ENCODE measurements at places on chromosomes 4 and X.

DNA sequence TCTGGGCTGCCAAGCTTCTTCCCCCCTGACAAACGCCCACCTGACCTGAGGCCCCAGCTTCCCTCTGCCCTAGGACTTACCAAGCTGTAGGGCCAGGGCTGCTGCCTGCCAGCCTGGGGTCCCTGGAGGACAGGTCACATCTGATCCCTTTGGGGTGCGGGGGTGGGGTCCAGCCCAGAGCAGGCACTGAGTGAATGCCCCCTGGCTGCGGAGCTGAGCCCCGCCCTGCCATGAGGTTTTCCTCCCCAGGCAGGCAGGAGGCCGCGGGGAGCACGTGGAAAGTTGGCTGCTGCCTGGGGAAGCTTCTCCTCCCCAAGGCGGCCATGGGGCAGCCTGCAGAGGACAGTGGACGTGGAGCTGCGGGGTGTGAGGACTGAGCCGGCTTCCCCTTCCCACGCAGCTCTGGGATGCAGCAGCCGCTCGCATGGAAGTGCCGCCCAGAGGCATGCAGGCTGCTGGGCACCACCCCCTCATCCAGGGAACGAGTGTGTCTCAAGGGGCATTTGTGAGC is 37.0 kb downstream of the HTRA3 start:
- DNase-seq: no peak

DNA sequence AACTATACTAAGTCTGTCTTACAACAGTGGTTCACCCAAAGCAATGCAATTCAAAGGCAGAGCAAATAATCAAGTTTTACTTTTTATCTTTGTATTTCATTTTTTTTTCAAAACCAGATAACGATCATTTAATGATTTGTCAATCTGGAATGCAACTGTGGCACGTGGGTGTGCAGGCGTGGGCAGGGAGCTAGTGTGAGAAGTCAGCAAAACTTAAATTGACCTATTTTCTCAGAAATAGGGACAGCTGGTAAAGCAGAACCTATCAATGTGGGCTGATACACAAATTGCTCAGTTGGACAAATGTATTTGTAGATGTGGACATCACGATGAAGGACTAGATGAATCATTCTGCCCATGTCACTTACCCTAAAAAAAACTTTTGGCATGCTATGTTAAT is 105.6 kb downstream of the CBLL2 start:
- no peak for DNase-seq

DNA sequence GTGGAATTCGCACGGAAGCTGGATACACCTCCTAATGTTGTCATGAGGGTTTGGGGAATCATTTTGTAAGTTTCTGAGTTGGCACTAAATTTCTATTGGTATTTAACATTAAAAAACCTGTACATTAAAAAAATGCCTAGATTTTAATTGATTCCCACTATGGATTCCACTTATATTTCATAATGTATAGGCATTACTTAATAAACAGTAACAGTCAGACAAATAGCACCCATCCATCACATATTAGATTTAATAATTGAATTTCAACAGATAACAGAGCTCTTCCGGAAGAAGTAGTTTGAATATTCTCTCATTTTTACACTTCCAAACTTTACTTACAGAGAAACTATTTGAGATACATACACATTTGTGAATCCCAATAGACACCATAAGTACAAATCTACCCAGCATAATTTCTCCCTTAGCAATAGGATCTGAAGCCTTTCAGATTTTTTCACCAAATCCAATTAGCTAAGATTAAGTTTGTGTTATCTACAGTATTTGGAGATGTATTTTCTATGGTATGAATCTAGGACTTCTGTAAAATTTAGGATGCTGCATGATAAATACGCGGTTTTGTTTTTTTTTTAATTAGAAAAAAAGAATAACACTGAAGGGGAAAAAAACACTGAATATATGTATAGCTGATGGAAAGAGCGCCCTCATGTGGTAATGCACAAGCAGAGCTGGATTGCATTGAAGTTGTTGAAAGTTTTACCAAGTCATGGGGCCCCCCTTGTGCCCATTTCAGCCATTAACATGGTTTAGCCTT is 12.2 kb upstream of the ODAM start:
- no peak for DNase-seq

DNA sequence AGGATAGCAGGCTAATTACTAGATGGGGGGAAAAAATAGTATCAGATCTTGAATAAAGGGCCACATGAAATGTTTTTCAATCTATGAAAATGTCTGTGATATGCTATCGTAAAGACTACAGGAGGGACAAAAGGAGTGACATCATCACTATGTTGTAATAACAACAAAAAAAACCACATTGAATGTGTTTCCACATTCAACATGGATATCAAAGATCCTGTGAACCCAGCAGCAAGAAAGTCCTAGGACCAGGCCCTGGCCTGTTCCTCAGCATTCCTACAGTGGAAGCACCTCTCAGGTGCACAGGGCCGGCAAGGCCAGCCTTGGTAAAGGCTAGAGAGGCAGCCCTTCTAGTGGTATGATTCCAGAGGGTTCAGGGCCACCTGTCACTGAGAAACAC is 118.3 kb downstream of the RELL1 start:
- DNase-seq: no peak

GRCh38 chr4:47167081-47168035 is 136.0 kb downstream of the GABRB1 start:
- DNase-seq: no peak

DNA sequence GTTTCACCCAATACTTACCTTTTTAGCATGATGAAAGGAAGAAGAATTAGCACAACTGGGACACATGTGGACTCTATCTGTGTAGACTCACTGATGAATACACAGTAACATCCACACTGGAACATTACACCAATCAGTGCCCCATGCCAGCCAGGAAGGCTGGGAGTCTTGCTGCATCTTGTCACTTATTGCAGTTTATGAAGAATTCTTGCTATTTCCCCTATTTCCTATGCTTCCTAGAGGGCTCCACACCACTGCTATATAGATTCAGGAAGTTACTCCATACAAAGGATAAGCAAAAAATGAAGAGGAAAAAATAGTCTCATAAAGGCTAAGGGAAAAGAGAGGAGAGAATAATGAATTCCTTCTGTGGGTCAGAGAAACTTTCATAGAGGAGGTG is 201.0 kb downstream of the CAMK2D start:
- DNase-seq: no peak

- DNase-seq: no peak
Measured at GRCh38 chrX:101550751-101551379, 518 bp downstream of the ARMCX1 start.

GRCh38 chr4:48681856-48682255 is 98.2 kb downstream of the FRYL start:
- no peak for DNase-seq

DNA sequence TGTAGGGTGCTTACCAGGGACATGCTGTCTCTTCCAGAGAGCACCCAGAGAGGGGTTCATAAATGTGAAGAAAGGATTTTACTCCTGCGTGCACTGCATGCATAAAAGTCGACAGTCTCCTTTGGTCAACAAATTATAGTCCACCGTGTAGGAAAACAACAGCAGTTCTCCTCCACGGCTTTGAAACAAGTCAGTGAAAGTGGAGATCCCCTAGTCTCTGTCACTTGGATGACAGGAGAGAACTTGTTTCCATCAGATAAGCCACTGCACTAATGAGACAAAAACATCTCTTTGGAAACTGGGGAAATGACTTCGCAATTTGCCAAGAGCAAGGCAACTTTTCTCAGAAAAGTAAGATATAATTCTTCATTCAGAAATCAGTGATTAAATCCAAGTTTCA is 9.7 kb downstream of the UNC5C start:
- DNase-seq: no peak

GRCh38 chr4:36260731-36261130 is 16.4 kb upstream of the ARAP2 start:
- no peak for DNase-seq

- DNase-seq: no peak
Measured at GRCh38 chr4:186227221-186227620, at the start of gene KLKB1. Gene KLKB1 (plus strand): TSS chr4:186227507. CDS start chr4:186228196, 689 bp downstream.

GRCh38 chr4:189525304-189525703 is 415.4 kb upstream of the FRG1 start:
- no peak for DNase-seq

DNA sequence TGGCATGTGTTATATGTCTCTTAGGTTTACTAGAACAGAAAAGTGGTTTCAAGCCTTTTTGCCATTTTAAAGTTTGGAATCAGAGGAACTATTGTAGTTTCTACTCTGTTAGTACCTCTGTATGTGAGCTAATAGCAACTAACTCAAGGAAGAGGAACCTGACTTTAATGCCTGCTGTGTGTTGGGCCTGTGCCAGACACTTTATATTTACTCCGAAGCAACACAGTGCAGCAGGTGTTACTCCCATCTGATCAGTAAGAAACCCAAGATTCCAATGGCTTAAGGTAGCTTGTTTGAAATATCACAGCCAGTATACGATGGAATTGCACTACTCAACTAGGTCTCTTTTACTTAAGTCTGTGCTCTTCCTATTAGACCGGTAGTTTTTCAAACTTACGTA is 79.2 kb downstream of the USP9X start:
- DNase-seq: no peak

DNA sequence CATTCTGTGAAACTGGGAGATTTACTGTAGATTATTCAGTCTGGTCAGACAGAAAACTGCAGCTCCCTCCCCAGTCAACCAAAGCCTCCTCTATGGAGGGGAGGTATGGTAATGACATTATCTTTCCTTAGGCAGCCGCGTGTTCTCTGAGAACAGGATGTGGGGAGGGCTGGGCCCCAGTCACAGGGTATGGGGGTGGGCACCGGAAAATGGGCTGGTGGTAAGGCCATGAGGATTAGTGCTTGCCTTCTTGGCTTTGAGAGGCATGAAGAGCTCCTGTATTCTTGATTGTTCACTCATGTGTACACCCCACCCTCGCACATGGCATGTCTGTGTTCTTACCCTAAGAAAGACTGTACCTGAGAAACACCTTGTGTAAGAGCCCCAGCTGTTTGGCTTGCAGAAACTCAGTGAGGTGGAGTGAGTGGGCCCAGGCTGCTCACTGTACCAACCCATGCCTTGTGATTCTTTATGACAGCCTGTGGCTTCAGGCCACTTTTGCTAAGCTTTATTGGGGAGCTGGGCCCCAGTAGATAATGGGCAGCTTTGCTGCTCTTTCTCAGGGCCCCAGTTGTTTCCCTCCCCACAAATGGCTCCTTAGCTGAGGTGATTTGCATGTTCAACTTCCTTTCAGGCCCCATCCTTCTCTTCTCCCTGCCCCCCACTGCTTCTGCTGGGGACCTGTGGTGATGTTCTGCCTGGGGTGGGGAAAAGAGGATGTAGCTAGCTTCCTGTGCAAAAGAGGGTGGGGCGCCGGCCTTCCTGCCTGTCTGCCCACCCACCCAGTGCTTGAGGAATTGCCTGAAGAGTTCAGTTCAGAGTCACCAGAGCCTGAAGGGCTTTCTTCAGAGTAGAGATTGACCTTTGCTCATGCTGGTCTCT is 30.7 kb downstream of the MSN start:
- peak; percentile 53 for DNase-seq

DNA sequence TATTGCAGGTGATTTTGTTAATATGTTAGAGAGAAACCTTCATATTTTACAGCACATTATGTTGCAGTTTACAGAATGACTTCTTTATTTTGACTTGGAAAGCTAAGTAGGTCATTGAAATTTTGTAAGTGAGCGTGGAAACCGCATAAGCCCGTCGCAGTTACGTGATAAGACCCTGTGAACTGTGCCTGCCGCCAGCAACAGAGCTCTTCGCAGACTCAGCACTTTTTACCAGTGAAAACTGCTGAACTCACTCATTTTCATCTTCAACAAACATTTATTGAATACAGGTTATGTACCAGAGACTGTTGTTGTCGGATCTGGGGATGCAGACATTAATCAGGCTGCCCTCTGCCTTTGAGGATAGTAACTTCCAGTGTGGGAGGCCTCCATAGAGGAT is 355.7 kb downstream of the HS3ST1 start:
- DNase-seq: no peak

DNA sequence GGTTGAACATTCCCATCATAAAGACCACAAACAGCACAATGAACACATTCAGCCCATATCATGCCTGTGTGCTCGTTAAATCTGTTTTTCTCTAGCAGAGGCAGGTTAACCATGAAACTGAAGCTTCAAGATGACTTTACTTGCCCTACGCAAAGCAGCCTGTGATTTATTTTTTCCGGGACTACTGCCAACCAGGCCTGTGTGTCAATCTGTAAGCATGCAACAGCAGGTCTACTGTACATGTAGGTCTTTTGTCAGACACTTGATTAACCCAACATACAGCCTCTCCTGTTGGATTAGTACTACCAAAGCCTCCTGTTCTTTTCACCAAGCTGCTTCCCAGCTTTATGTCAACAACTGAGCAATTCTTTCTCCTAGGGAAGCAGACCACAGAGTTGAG is 85.5 kb upstream of the ACSL1 start:
- DNase-seq: no peak

- no peak for DNase-seq
Measured at GRCh38 chr4:42566835-42567234, 90.1 kb downstream of the ATP8A1 start.

DNA sequence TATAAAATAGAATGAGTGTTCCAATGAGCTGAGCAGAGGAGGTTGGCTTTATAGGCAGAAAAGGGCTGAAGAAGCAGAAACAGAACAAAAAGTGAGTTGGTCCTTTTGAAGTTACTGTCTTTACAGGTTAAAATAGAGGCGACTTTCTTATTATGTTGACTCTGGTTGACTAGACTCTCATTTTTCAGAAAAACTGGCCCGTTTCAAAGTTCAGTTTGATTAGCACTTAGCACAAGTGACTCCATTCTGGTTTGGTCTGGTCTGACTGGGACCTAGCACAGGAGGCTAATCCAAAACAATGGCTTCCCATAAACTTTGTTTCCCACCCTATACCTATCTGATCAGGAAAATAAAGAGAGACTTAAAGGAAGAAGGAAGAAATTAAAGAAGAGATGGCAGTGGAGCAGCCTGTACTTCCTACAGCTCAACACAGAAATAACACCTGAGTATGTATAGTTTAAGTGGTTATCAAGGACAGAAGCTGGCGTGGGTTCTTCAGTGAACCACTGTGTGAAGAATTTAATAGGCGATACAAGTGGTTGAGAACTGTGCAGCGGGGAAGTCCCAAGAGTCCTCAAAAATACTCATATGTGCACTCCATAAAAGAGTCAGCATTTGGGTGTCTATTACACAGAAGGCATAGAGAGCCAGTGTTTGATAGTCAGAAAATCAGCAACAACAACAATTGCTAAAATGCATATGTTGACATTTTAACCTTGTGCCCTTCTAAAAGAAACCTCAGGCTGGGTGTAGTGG is 554.8 kb upstream of the HTR2C start:
- DNase-seq: no peak

DNA sequence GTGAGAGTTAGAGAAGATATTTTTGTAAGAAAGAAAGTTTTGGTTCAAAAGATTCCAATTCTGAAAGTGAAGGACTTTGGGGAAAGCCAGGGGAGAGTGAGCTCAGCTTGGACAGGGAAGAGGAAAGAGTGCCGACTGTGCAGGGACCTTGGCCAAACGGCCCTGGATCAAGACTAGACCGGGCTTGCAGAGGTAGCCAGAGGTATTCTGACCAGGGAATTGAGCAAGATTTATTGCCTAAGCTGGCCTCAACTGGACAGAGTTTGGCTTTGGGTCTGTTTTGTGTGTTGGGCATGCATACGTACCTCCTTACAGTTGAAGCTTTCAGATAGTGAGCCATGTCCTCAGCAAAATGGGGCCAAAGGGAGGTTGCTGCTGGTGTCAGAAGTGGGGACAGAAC is 11.6 kb downstream of the PLAC1 start:
- no peak for DNase-seq
